Activated CD4-positive, alpha-beta T cell treated with anti-CD3 and anti-CD28 coated beads, Interleukin-2, amount 50 U/mL, for 4 hours (primary cell): ENCODE measurements at places on chromosomes 2 and 18.

GRCh38 chr2:88601286-88601685 lies 26.0 kb downstream of the EIF2AK3 start:
- DNase-seq: no peak

GRCh38 chr2:192206399-192206798 lies 11.7 kb upstream of the TMEFF2 start:
- no peak for DNase-seq

- no peak for DNase-seq
Measured at GRCh38 chr18:24396082-24396633, 1.5 kb downstream of the OSBPL1A start.

- DNase-seq: no peak
Measured at GRCh38 chr2:239263231-239263630, 137.6 kb downstream of the HDAC4 start.

DNA sequence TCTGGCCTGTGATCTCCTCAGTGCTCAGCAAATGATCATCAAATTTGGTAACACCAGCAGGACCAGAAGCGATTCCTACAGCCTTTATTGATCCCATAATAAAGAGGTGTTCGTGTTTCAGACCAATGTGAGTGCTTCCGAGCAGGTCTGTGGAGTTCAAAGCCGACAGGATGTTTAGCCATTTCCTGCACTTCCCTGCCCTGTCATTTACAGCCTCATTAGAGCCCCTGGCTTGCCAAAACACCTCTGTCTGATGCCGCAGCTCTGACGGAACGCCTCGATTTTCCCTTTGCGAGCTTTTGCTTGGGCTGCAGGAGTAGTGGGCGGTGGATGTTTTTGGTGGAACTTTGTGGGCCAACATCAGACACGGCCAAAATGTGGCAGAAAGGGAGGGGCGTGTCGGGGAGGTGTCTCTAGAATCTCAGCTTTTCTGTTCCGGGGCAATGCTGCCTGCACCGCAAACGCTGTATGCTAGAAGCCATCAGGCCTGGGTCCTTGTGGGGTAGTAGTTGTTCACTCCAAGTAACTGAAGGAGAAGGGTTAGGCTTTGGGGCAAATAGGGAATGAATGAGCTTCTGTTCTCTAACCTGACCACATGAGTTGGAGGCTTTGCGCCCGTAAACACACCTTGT lies 26.1 kb upstream of the INHBB start:
- no peak for DNase-seq

DNA sequence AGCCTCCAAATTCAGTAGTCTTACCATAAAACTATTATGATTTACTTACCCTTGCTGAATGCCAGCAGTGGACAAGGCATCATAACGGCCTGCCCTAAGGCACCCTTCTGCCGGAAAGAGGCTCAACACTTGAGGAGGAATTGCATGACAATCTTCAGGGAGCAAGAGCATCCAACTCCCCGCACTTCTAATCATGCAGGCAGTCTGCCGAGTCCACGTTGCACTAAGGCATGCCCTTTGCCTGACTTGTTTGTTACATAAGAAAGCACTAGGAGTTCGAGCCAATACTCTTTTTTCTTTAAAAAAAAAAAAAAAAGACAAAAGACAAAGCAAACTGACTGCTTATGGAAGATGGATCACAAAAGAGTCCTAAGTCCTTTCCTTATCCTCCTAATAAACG lies 17.9 kb upstream of the SPTBN1 start:
- no peak for DNase-seq

DNA sequence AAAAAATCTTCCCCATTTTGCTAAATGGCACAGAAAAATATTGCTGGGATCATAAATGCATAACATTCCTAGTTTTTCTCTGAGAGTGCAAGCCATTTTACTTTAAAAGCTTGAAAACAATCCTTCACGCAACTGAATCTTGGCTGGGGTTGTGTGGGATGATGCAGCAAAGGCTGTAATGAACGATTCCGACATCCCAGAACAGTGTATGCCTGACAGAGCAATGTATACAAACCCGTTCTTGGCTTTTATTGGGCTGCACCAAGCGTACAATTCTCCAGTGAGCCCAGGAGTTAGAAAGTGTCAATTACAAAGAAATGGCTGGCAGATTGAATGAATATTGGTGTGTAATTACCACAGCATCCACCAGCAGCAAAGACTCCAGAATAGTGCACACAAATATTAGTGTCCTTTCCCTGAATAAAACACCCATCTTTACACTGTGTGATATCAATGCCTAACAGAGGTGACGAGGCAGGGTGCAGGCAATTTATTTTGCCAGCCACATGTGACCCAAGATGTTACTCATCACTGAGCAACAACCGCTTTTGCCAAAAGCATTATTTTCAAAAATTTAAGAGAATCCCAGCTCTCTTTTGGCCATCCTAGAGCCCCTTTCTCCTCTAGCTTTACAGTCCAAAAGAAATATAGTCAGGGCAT lies 578.6 kb upstream of the CHAC2 start:
- no peak for DNase-seq

DNA sequence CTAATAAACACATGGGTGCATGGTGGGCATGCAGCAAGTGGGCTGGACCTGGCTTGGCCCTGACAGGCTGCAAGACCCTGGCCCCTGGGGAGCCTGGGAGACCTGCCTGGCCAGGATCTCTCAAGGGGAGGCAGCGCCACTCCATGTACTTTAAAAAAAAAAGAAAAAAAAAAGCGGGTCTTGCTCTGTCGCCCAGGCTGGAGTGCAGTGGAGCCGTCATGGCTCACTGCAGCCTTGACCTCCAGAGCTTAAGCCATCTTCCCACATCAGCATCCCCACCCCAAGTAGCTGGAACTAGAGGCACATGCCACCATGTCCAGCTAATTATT lies 29.5 kb upstream of the SEMA4C start:
- no peak for DNase-seq

- DNase-seq: no peak
Measured at GRCh38 chr2:78431241-78431640, 594.3 kb upstream of the REG3G start.

GRCh38 chr2:120772261-120772660 lies 36.6 kb downstream of the GLI2 start:
- DNase-seq: no peak

GRCh38 chr18:48751727-48752468 lies 198.9 kb downstream of the SMAD7 start:
- no peak for DNase-seq

DNA sequence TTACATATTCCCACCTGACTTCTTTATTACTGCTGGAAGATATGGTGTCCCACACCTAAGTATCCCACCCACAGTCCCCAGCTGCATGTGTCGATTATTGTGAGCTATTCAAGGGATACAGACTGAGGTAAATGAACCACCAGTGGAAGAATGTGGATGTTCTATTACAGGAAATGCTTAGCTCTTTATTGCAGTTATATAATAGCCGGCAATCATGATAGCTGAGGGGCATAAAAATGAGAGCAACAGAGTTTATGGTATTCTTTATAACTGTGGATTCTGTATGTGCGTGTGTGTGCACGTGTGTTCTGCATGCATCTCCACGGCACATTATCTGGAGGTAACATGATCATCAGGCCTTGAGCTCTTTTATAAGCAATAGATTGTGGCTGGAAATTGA lies 198.9 kb downstream of the NEDD4L start:
- DNase-seq: no peak

GRCh38 chr18:76814256-76814655 lies 8.1 kb upstream of the ZNF236 start:
- DNase-seq: no peak

DNA sequence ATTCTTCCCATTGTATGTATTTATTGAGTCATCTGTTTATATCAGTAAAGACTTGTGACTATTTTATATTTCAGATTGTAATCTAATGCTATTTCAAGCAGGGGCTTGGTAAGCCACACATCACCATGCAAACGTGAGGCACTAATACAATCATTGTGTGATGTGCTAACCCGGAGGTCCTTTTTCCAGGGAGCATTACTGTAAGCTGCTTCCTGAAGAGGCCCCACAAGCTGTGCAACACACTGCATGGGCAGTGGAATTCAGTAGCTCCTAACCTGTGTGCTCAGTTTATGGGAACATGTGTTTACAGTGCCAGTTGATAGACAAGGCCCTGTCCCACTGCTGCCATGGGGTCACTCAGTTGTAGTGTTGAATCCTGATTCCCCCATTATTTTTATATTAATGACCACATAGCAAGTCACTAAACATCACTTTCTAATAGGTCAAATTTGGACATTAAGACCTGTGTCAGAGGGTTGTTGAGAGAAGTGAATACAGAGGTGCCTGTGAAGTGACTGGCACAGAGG lies 162.9 kb downstream of the FHOD3 start:
- no peak for DNase-seq

DNA sequence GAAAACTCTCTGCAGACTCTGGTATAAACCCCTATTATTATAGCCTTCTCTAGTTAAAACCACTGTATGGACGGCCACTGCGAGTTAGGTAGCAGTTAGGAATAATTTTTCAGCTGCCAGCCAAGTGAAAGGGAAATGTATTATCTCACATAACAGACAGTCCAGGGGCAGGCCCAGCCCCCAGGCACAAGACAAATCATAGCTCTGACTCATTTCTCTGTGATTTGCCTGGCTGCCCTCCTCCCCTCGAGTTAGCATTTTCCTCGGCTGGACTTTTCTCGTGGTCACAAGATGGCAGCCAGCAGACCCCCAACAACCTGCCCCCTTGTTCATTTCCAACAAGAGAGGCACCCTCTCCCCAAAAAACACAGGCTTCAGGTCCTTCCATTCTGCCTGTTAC lies 10.5 kb downstream of the VIT start:
- no peak for DNase-seq

DNA sequence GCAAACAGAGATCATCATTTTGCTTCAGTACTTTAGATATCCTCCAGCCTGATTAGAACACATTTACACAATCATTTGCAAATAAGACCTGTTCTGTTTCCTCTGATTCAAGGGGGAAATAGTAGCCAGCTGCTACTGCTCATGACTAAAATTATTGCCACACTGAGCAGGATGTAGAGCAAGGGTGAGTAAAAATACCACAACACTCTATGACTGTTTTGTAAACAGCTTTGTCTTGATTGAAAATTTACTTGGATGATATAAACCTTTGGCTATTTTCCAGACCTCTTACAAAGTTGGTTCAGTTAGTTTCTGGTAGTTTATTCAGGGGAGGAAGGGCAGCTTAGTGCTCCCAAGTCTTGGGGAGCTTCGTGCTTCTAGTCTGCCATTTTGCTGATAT lies 286.4 kb upstream of the CNTNAP5 start:
- no peak for DNase-seq

- DNase-seq: no peak
Measured at GRCh38 chr2:118779362-118779761, 68.1 kb downstream of the EN1 start.

DNA sequence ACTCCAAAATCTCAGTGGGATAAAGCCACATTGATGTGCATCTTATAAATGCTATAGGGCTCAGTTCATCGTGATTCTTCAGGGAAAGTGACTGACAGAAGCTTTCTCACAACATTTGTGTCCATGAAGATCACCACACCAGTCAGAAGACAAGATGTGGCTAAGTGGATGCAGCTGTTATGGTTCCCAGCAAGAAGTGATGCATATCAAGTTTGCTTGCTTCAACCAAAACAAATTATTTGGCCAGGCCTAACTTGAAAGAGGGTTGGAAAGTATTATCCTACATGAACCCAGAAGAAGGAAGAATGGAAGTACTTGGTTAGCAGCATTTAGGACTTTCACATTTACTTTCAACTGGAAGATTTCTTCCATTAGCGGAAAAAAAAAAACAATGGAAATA lies 210.0 kb upstream of the ACVR2A start:
- no peak for DNase-seq
